ENCODE measurements at places on chromosomes 3 and 15. TPM values are rescaled to one million over a fixed set of nuclear protein-coding genes. Genes with fewer than 3 reads are reported as not detected.

Gene NECTIN3
- total RNA-seq = 65.8 TPM

Gene TRPC1
- total RNA-seq = 7.4 TPM

Gene STAB1
- total RNA-seq = not detected

Gene CYP8B1
- total RNA-seq = not detected

Gene AHSG
- total RNA-seq = not detected

Gene GXYLT2
- total RNA-seq = 4.0 TPM

Gene GCNT3
- total RNA-seq = not detected

Gene CYP1A2
- total RNA-seq = not detected

Gene TPM1
- 1,606 TPM for total RNA-seq

Gene MEIS2
- total RNA-seq = 31.8 TPM

Gene CTXN2
- not detected for total RNA-seq

Gene LDHAL6B
- total RNA-seq = not detected

Gene CTSH
- total RNA-seq = 0.53 TPM

Gene SAMMSON
- total RNA-seq = not detected

Gene CCDC13
- total RNA-seq = not detected

Gene OSTN
- total RNA-seq = 0.43 TPM

Gene TRIM71
- total RNA-seq = not detected

Gene DNAJB11
- total RNA-seq = 94.0 TPM

Gene ZNF660
- 0.23 TPM for total RNA-seq

Gene ADAMTS7
- 0.64 TPM for total RNA-seq

Gene CHAC1
- 26.2 TPM for total RNA-seq

Gene NTRK3
- total RNA-seq = not detected

Gene ERC2
- not detected for total RNA-seq

Gene PP2D1
- total RNA-seq = not detected

Gene MYD88
- 26.4 TPM for total RNA-seq

Gene TRIM42
- not detected for total RNA-seq

Gene CHRNA7
- not detected for total RNA-seq

Gene CCDC39
- not detected for total RNA-seq

Gene GABRR3
- not detected for total RNA-seq

Gene CSPG5
- not detected for total RNA-seq

Gene POLQ
- 6.1 TPM for total RNA-seq

Gene PRKCI
- 27.7 TPM for total RNA-seq

Gene STRIT1
- not detected for total RNA-seq

Gene PLOD2
- 325 TPM for total RNA-seq

Gene EPHB3
- total RNA-seq = 5.3 TPM

Gene NR1I2
- not detected for total RNA-seq

Gene B4GALT4
- total RNA-seq = 52.1 TPM

Gene MESP2
- total RNA-seq = not detected

Gene FAM81A
- not detected for total RNA-seq

Gene CFAP91
- not detected for total RNA-seq

Gene GRAMD2A
- total RNA-seq = 0.13 TPM

Gene KNG1
- total RNA-seq = not detected

Gene MED12L
- 0.03 TPM for total RNA-seq

Gene IL16
- total RNA-seq = not detected

Gene DAPK2
- total RNA-seq = 5.4 TPM

Gene ABHD2
- 39.7 TPM for total RNA-seq

Gene BSN
- 0.08 TPM for total RNA-seq

Gene CFAP92
- total RNA-seq = not detected

Gene CLEC3B
- total RNA-seq = 1.00 TPM

Gene LRRC34
- 0.61 TPM for total RNA-seq

Gene SEC22A
- 20.8 TPM for total RNA-seq

Gene RBSN
- 19.0 TPM for total RNA-seq

Gene COPS2
- total RNA-seq = 126 TPM

Gene CBLB
- 17.5 TPM for total RNA-seq

Gene TAGLN3
- total RNA-seq = not detected
